ENCODE measurements at places on chromosomes 5 and 9. TPM values are rescaled to one million over a fixed set of nuclear protein-coding genes. Genes with fewer than 3 reads are reported as not detected.

ACTBL2 gene
- total RNA-seq: not detected

ZBED3 gene
- total RNA-seq: 0.94 TPM

IL31RA gene
- not detected for total RNA-seq

ACSL6 gene
- 22.2 TPM for total RNA-seq

NR2F1-AS1 gene
- not detected for total RNA-seq

AK3 gene
- 15.2 TPM for total RNA-seq
